ENCODE measurements at places on chromosomes 2 and 18.

DNA sequence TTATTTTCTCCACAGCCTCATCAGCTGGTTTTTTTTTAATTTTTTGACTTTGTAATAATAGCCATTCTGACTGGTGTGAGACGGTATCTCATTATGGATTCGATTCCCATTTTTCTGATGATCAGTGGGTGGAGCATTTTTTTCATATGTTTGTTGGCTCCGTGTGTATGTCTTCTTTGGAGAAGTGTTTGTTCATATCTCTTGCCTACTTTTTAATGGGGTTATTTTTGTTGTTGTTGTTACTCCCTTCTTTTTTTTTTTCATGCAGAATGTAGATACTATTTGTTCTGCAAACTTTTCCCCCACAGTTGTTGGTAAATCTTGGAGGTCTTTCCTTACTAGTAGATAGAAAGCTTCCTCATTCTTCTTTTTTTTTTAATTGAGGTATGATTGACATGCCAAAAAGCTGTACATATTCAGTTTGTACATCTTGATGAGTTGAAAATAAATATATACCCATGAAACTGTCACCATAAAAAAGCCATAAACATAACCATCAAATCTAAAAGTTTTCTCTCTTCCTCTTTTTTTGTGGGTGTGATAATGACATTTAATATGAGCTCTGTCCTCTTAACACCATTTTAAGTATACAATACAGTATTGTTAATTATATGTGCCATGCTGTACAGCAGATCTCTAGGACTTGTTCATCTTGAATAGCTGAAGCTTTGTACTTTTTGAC, 21.8 kb upstream of the NT5DC4 start:
- DNase-seq, result no peak

- DNase-seq, result peak; percentile 43
Measured at GRCh38 chr2:44615950-44616518, 254.3 kb downstream of the CAMKMT start.

- DNase-seq, result no peak
Measured at GRCh38 chr2:222738809-222739208, 67.4 kb downstream of the MOGAT1 start.

DNA sequence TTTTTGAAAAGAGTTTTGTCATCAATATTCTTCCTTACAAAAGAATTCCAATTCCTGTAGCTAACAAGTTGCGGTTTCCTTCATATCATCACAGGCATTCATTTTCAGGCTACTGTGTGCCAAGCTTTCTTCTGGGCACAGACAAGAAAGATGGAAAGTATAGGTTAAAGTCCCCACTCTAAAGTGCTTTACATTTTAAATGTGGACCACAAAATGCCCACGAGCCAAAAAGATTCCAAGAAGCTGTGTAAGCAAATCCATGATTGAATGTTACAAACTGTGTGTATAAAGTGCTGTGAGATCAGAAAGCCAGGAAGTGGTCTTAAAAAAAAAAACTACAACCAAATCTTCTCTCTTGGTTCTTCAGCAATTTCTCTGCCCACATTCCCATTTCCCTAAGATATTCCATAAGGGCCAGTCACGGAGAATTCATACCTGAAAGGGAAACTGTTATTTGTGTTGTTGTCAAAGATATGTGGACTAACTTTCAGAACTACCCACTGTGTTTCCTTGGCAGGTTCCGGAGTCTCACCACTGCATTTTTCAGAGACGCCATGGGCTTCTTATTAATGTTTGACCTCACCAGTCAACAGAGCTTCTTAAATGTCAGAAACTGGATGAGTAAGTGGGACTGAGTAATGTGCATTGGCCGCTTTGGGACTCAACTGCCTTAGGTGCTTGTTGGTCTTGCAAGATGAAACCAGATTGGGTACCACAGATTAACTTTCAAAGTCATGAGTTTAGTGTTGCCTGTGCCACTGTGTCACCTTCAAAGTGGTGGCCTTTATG, 55.7 kb downstream of the RAB27B start:
- DNase-seq, result no peak

DNA sequence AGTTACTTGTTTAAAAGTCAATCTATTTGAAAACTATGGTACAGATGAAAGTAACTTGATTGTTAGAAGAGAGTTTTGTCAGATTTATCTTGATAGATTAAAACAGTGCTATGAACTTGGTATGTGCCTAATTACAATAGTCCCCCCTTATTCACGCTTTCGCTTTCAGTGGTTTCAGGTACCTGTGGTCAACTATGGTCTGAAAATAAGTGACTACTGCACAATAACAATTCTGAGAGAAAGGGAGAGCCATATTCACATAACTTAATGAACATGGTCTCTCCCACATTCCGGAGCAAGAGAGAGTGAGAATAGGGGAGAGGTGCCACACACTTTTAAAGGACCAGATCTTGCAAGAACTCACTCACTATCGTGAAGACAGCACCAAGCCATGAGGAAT, 13.2 kb upstream of the MAP4K4 start:
- DNase-seq, result no peak

GRCh38 chr2:89850881-89851582, 1159.6 kb downstream of the RPIA start:
- DNase-seq, result no peak

- DNase-seq, result peak; percentile 84
Measured at GRCh38 chr2:181891966-181892798, 652 bp downstream of the ITPRID2 start.

DNA sequence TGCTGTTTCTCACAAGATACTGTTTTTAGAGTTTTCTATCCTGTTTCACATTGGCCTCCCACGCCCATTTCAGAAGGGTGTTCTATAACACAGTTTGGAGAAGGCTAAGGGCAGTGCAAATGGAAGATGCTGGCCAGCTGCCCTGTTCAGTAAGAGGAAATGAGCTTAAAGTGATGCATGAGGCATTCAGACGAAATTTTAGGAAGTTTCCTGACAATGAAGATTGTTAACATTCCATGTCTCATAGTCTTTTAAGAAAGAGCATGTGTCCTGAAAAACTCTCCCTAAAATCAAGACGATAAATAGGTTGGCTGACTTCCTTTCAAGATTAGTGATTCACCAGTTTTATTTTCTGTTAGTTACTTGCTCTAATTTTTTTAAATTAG, 484.2 kb upstream of the NRP2 start:
- DNase-seq, result no peak

DNA sequence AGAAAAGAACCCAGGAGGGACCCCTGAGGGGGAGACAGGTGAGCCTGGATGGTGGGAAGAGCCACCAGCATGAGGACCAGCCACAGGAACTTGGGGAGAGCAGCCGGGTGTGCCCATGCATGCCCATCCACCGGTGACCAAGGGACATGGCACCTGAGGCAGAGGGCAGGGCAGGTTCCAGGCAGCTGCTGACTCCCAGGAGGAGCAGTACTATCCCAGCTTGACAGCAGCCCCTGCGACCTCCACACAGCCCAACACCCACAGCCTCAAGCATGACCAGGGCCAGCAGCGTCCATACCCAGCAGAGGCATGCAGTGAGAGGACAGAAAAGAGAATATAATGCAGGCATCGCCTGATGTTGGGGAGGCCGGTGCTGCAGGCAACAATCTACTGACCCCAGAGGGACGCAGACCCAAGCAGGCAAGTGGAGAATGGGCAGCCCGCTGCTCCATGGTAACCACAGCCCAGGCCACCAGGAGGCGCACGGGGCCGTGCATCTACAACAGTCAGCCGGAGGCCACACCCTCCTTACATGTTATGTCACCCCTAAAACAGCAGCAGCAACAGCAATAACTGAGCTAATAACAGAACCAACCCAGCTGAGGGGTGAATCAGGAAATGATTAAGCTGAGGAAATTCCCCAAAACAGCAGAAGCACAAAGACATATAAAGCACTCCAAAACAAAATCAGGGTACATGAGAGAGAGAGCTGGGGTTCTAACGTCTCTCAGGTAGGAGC, 44.1 kb downstream of the ANKMY1 start:
- peak; percentile 77 for DNase-seq

DNA sequence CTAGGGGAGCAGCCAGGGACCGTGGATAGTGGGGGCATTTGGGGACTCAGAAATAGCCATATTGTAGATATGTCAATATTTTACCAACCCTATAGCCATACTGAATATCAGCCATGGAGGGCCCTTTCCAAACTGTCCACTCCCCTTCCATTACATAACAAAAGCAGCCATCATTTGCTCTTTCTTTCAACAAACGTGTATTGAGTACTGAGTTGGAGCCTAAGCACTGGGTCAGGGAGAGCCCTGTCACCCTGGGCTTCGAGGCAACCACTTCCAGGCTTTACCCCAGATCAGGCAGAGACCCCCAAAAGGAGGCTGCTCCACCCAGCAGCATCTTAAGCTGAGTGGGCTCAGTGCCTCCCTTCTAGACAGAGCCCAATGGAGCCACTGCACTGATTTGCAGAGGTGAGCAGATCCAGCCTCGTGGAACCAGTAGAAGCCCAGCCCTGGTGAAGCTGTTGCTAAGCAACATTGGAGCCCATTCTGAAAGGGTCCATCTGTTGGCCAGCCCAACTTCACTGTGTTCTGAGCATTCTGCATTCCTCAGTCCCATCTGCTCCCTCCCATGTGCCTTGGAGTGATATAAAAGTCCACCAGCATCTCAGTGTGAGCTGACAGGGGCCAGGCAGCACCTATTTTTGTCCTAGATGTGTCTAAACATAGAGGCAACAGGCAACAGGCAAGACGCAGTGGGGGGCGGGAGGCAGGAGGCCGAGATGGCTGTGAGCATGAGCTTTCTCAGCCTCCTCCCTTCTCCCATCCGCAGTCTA, 112.1 kb downstream of the PLB1 start:
- DNase-seq, result peak; percentile 72

DNA sequence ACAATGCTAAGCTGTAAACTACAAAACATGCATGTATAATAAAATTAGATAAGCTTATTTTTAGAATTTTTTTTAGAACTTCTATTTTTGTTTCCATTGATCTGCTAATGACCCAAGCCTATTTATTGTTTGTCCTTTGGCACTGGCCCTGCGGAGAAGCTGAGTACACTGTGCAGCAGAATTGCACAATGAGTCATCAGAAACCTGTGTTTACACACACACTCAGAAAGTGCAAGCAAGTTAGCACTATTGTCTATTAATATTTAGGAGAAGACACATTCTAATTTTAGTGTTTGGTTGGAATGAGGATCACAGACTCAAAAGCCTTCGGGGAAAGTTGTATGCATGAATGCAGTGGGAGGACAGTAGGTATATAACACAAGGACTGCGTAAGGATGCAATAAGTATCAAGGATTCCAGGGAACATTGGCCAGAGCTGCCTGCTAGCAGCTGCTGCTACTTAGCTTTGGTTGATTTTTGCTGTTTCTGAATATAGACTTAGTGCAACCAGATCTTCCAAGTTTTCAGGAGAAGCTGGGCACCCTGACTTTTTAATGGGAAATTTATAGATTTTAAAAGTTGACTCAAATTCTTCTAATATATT, 128.2 kb downstream of the KCNH7 start:
- no peak for DNase-seq

- no peak for DNase-seq
Measured at GRCh38 chr2:71534826-71535225, 81.5 kb downstream of the DYSF start.

GRCh38 chr2:97718051-97718882, 4.9 kb downstream of the ZAP70 start:
- no peak for DNase-seq

GRCh38 chr2:112314856-112315255, 39.5 kb downstream of the ZC3H6 start:
- no peak for DNase-seq

DNA sequence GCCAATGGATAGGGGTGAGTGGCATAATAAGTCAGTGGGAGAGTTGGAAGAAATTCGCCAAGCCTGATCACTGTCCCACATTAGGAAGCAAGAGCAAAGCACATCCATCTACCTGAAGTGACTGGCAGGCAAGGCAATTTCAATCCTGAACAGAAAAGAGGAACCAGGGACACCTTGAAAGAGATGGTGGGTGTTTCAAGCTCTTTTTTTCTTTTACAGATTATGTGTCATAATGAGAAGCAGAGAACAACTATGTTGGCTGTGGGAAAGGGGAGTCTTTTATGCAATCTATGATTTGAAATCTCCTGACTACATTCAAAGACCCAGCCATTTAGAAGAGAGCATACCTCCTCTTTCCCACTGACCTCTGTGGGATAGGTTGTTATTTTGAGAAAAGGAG, 63.5 kb downstream of the TGIF1 start:
- no peak for DNase-seq

DNA sequence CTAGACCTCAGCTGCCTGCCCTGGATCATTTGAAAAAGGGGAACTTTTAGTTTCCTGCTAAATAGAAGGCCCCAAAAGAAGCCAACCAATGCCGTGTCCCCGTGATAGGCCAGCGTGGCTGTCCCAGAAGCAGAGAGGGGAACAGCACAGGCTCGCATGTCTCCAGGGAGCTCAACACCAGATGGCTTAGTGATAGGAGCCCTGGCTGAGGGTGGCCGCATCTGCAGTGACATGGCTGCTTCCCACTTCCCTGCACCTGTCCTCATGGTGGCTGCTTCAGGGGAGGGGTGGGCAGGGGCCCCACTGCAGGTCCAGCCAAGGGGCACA, 79.6 kb downstream of the MBP start:
- peak; percentile 18 for DNase-seq

DNA sequence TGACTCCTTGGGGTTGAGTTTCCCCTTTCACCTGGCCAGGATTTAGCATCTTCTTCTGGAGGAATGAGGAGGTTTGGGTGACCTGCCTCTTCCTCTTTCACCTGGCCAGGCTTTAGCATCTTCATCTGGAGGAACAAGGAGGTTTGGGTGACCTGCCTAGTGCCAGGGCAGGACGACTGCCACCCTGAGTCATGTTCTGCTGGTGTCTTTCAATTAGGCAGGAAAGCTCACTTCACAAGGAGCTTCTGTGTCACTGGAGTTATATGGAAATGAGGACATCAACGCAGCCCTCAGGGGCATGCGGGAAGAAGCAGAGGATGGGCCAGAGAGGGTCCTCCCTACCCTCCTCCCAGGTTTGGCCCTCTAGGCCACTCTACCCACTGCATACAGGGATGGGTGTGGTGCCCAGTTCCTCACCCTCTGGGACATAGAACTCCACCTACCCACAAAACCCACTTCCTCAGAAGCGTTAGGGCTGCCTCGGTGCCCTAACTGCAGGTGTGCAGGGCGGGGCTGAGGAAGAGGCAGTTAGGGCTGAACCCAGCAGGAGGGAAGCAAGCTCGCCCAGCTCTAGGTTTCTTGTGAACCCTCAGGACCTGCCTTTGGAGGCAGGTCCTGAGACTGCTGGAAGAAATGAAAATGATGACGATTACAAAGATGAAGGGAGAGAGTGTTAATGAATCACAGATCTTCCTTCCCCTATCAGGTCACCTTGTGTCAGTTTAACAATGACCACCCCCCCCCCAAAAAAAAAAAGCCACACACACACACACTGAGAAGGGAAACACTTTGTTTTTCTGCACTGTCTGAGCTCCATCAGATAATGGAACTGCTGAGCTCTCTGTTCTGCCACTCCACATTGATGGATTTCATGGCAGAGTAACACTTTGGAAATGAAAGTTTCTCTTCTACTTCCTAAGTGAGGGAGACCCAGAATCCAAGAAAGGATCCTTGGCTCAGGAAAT, 71.0 kb downstream of the ARL4C start:
- no peak for DNase-seq

Measured in NCI-H82 (cell line).